ENCODE measurements at places on chromosomes 1 and 21.

- no peak for DNase-seq
Observed at GRCh38 chr1:180584869-180585268, 26.1 kb downstream of the OVAAL start.

DNA sequence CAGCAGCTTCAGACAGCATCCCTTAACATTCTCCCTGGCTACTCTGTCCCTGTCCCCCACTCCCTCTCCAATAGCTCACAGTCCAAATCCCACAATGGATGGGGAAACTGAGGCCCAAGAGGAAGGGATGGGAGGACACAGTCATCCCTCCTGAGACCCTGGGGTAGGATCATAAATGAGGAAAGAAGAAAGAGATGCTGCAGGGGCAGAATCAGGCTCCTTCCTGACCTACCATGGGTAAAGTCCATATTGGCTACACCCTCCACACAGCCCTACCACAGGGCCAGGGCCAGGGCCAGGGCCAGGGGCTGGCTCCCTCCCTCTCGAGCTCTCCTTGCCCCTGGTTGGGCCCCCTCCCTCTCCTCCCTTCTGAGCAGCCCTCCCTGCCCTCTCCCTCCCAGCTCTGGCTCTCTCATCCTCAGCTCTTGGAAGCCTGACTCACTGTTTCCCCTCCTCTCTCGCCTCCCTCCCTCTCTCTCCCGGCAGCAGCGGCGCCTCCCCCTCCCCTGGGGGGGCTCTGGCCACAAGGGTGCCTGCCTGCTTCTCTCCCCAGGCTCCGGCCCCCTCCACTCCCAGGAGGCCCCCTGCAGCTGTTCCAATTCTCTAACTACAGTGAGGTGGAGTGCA lies 4.9 kb downstream of the AHDC1 start:
- no peak for DNase-seq

- no peak for DNase-seq
Observed at GRCh38 chr1:54126271-54126815, 26.5 kb downstream of the CDCP2 start.

GRCh38 chr1:207798847-207799246 lies 47.0 kb downstream of the CD46 start:
- DNase-seq: no peak

Data from activated T-cell treated with anti-CD3 and anti-CD28 coated beads for 48 hours (primary cell).